ENCODE measurements at places on chromosomes 11 and 22.

GRCh38 chr22:19398652-19399051 is 32.9 kb downstream of the HIRA start:
- no peak overlapping the region for H3K4me3 ChIP-seq
- H3K27ac ChIP-seq: peak overlapping the region; percentile 47
- H3K27me3 ChIP-seq: no peaks in the 10 kb centered on the region
- H3K4me1 ChIP-seq: peaks cover 11% of the 10 kb centered on the region

DNA sequence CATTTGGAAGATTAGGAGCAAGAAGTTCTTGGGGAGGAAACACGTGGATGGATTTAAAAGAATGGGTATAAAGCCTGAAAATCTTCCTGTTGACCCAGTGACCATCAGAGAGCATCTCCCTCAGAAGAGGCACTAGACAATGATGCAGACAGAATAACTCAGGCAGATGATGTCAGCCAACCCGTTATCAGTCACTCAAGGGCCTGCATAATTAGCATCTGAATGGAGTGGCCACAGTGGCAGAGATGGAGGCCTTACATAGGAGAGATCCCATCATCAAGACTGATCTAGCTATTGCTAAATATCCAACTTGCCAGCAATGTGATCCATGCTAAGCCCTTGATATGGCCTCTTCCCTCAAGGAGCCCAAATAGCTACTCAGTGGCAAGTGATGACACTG is 70.7 kb upstream of the CD82 start:
- H3K4me1 ChIP-seq: no peaks in the 10 kb centered on the region
- DNase-seq: no peak
- H3K27ac ChIP-seq: no peak overlapping the region
- H3K27me3 ChIP-seq: peaks cover 19% of the 10 kb centered on the region
- no peak overlapping the region for H3K4me3 ChIP-seq

- DNase-seq: no peak
- H3K4me3 ChIP-seq: no peak overlapping the region
- no peaks in the 10 kb centered on the region for H3K27me3 ChIP-seq
These were observed 16.2 kb downstream of the FGF3 start for GRCh38 chr11:69803022-69803421.

GRCh38 chr22:17897426-17897825 is 123.2 kb upstream of the BID start:
- peaks cover 1% of the 10 kb centered on the region for H3K4me1 ChIP-seq
- H3K4me3 ChIP-seq: no peak overlapping the region
- H3K27me3 ChIP-seq: no peaks in the 10 kb centered on the region
- peaks cover 37% of the 10 kb centered on the region for H3K36me3 ChIP-seq

DNA sequence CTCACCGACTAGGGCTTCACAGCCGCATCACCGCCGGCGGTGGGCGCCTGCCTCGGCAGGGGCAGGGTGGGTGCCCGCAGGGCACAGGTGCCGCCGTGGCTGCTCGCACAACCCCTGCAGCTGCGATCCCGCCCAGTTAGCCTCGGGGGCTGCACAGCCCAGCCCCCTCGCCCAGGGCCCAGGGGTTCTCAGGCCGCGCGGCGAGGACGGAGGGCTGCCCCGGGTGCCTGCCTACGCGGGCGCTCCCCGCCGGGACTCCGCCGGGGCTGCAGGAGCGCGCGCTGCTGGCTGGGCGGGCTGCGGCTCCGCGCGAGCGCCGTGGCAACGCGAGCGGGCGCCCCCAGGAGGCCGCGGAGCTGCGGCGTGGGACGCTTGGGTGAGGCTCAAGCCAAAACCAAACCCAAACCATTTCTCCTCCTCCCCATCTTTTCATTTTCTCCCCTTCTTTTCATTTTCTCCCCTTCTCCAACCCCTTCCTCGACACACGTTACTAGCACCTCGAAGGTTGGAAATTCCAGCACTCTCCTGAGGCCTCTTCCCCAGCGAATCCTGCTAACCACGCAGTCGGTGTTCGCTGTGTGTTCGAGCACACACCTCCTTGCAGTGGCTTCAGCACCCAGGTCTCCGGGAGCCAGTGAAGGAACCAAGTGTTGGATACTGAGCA is at the start of gene MICAL3:
Gene MICAL3 (minus strand): TSS at position 286 of the 664 bp plus-strand sequence. CDS start 117,749 bp downstream, outside the sequence.
- DNase-seq: peak; percentile 71
- H3K36me3 ChIP-seq: no peaks in the 10 kb centered on the region
- H3K4me1 ChIP-seq: peaks cover 15% of the 10 kb centered on the region
- H3K27me3 ChIP-seq: peaks cover 64% of the 10 kb centered on the region

DNA sequence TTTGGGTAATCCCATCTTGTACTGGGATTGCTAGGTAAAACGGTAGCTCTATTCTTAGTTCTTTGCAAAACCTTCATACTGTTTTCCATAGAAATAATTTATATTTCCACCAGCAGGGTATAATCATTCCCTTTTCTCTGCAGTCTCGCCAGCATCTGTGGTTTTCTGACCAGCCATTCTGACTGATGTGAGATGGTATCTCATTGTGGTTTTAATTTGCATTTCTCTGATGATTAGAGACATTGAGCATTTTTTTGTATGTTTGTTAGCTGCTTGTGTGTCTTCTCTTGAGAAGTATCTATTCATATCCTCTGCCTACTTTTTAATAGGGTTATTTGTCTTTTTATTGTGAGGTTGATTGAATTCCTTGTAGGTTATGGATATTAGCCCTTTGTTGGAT is 220.9 kb downstream of the PGR start:
- no peak overlapping the region for H3K4me3 ChIP-seq
- no peaks in the 10 kb centered on the region for H3K36me3 ChIP-seq
- no peaks in the 10 kb centered on the region for H3K27me3 ChIP-seq
- DNase-seq: no peak
- H3K27ac ChIP-seq: no peak overlapping the region
- no peaks in the 10 kb centered on the region for H3K4me1 ChIP-seq

DNA sequence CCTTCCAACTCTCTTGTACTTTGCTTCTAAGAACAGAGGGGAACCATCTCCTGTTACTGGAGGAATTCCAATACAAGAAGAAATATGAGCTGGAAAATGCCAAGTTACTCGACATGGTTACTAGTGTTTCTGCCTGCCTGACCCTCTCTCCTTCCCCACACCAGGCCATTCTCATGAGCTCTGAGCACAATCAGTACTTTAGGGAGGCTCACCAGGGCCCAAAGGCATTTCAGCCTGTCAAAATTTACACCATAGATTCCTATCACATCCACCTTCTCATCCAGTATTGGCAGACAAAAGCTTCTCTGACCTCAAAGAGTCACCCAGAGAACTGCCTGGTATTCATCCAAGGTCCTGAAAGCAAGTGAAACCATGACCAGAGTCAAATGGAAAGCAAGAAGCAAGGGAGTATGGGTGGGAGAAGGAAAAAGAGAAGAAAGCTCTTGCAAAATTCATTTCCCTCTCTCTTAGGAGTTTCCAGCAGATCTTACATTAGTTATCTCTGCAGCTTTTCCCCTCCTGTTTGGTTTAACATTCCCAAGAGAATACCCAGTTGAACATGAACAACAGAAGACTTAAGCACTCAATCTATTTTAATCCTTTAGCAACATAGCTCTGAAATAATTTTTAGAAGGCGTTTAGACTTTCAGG is 58.7 kb upstream of the NCAM1 start:
- peaks cover 10% of the 10 kb centered on the region for H3K27me3 ChIP-seq
- H3K36me3 ChIP-seq: no peaks in the 10 kb centered on the region
- no peaks in the 10 kb centered on the region for H3K4me1 ChIP-seq
- no peak overlapping the region for H3K27ac ChIP-seq
- H3K4me3 ChIP-seq: no peak overlapping the region

GRCh38 chr11:134783234-134783633 is 371.2 kb upstream of the B3GAT1 start:
- H3K4me3 ChIP-seq: no peak overlapping the region
- DNase-seq: no peak
- no peaks in the 10 kb centered on the region for H3K36me3 ChIP-seq
- H3K4me1 ChIP-seq: no peaks in the 10 kb centered on the region
- H3K27ac ChIP-seq: no peak overlapping the region

- no peak overlapping the region for H3K27ac ChIP-seq
- no peak overlapping the region for H3K4me3 ChIP-seq
- H3K4me1 ChIP-seq: peaks cover 28% of the 10 kb centered on the region
- DNase-seq: no peak
- H3K27me3 ChIP-seq: no peaks in the 10 kb centered on the region
- no peaks in the 10 kb centered on the region for H3K36me3 ChIP-seq
These were observed 17.8 kb upstream of the PIM3 start for GRCh38 chr22:49942565-49943404.

GRCh38 chr11:112835591-112836255 is 125.5 kb upstream of the NCAM1 start:
- H3K27me3 ChIP-seq: peaks cover 4% of the 10 kb centered on the region
- no peak overlapping the region for H3K4me3 ChIP-seq
- no peaks in the 10 kb centered on the region for H3K4me1 ChIP-seq
- no peak for DNase-seq

DNA sequence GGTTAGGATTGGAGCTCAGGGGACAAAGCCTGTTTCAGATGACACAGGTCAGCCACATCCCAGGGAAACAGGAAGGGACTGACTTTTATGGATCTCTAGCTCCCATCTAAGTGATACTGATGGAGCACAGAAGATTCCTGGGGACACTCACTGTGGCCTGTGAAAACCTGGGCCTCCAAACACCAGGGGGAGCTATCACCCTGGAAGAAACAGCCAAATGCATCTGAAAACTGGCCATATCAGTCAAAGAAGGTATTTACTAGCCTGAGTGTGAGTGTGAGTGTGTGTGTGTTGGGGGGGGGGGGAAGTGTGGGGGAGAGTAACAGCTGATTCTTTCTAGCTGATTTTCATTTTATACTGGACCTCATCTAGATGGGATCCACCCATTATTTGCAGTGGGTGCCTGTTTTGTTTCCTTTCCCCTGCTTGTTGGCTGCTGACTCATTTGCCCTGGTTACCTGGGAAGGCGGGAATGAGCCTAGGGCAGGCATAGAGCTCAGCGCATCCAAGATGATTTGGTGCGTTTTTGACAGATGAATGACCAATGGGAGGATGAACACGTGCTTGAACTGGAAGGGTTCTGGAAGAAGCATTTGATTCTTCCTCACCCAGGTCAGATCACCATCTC is 284.0 kb downstream of the KIRREL3 start:
- no peak overlapping the region for H3K4me3 ChIP-seq
- DNase-seq: peak; percentile 41
- H3K4me1 ChIP-seq: no peaks in the 10 kb centered on the region
